ENCODE measurements at places on chromosomes 1 and 21.

GRCh38 chr1:201374364-201374763 lies 3.1 kb downstream of the TNNT2 start:
- DNase-seq: no peak

- DNase-seq: no peak
These were observed 24.9 kb downstream of the ZC3H11B start for GRCh38 chr1:219587801-219588561.

DNA sequence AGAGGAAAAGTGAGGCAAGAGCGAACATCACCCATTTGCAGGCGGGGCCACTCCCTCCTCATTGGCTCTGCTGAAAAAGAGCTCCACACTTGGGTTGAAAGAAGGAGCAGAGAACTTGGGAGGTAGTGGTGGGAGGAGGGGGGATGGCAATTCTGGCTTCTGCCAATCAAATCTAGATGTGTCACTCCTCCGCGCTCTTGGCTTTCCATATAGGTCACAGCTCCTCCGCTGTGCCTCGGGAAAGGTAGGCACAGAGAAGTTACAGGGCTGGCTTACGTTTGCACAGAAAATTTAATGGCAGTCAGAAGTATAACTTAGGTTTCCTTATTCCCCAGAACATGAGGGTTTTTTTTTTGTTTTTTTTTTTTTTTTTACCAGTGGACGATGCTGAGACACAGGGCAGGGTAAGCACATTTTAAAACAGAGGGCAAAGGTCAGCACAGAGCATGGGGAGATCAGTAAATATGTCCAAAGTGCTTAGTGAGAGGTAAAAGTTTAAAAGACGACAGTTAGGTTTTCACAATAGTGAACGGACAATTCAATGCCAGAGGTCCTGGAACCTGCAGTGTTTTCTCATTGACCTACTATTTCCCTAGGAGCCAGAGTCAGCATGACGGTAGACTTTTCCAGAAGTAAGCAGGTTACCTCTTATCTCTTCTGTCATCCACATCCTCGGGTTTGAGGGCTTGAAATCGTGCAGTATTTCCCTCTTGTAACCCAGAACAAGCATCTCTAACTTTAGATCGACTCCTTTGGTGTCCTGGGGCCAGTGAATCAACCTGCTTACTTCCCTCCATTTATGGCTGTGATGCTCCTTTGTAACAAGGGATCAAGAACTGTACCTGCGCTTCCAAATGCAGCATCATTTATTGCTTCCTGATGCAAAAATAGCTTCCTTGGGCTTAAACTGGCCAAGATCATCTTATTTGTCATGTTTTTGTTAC lies 258.9 kb upstream of the PROX1 start:
- no peak for DNase-seq

- DNase-seq: no peak
These were observed 44.8 kb upstream of the KDM4A start for GRCh38 chr1:43605157-43605556.

GRCh38 chr21:43608225-43608624 lies 51.1 kb downstream of the HSF2BP start:
- DNase-seq: no peak

- no peak for DNase-seq
These were observed 28.3 kb downstream of the SCP2 start for GRCh38 chr1:52955129-52955970.

DNA sequence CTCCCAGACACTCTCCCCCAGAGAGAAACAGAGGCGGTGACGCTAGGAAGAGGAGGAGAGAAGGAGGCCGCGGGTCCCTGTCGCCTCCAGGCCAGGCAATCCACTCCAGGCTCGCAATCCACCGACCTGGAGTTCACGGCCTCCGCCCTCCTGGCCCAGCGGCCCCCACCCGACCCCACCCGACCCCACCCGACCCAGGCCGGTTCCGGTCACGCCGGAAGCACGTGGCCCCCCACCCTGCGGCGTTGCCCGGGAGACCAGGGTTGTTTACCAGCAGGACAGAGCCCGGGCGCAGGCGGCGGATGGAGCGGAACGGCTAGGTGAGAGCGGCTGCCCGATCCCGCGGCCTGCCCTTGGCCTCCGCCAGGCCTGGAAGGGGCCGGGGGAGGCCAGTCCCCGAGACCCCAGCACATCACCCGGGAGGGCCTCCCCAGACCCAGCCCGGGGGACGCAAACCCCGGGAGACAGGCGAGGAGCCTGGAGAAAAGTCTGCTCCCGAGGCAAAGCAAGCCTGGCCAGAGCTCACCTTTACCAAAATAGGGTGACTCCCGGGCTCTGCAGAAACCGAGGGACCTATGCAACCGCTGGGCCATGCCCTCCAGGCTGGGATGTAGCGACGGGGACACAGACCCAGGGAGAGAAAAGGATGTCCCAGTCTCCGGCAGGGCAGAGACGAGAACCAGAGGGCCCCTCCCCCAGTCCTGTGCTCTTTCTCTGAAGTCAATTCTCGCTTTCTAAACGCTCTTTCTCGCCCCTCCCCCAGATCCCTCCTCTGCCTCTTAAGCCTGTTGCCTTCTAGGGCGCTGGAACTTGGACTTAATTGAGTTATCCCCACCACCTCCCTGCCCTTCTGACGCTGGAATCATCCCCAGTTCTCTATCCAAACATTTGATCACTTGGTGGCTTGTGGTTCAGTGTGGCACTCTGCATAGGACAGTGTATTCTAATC lies at the start of the genes PLA2G2C and UBXN10:
TSS of gene PLA2G2C (minus strand) at position 685 of the 949 bp plus-strand sequence. CDS start 9,155 bp downstream, outside the sequence.
TSS of gene UBXN10 (plus strand) at position 263 of the 949 bp plus-strand sequence. CDS start 4,466 bp downstream, outside the sequence.
- DNase-seq: no peak

DNA sequence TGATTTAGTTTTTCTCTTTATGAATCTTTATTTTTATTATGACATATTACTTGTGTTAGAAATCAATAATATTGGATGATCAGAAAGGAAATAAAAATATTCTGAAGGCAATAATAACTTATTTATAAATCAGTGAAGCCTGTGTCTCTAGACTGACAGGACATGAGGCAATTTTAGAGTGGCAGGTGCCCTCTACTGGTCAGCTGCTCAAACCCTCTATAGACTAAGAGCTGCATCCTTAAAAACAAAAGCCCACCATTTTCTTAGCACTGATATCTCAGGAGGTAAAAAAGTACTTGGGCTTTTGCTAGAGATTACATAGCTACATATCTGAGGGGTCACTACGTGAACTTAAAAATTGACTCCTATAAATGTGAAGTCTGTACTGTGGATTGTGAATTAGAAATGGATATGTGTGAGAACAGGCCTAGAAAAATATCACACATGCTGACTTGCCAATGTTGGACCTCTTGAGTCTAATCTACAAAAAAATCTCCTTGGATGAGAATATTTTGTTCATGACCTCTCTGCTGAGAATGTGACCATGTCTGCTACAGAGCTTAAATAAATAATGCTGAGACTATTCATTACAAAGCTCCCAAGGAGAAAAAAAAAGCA lies 597.9 kb upstream of the ADAMTS5 start:
- no peak for DNase-seq

DNA sequence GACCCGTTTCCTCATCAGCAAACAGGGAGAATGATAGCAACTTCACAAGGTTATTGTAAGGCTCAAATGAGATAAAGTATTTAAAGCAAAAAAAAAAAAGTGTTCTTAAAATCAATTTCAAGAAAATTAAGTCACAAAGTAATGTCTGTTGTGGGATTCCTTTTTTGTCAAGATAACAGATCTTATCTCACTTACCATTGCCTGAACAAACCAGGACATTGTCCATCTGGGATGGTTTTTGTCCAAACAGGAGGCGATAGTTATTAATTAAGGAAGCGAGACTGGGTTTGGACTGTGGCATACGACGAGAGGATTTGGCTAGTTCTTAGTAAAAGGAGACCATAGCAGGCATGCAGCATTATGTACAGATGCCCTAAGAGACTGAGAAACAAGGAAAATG lies 458.4 kb downstream of the SMYD3 start:
- DNase-seq: no peak

DNA sequence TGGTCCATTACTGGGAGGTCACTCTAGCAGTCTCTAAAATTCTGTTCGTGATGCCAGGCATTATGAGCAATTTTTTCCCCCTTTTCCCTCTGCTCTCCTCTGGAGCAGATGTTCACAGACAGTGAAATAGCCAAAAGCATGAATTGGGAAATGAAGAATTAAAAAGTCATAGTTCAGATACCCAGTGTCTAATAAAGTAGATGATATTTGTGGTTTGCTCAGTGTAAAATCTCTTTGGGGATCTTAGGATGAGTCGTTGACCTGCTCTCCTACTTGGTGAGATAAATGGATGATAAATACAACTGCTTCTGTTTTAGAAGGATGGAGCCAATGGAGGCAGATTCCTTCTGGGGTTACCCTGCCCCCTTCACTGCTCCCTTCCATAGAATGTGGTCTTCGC lies 56.3 kb downstream of the KIAA0040 start:
- DNase-seq: no peak

DNA sequence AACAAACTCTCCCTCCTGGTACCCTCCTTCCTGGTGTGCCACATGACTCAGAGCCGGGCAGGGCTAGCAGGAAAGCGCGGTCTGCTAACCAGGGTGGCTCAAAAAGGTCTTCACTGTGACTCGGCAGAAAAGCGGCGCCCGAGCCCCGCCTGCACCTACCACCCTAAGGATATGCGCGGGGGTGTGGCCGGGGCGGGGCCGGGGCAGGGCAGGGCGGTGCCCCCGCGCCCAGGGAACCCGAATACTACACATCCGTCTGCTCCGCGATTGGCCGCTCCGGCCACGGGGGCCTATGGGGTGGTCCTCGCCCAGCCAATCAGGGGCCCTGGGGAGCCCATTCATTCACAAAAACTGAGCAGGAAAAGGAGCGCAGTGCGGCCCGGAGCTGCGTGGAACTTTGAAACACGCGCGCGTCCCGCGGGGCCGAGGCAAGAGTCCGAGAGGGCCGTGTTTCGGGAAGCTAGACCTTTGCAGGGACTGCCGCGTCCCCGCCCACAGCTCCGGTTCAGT lies 1.7 kb downstream of the LRP8 start:
- peak; percentile 69 for DNase-seq

GRCh38 chr1:8914466-8914865 lies 31.2 kb upstream of the CA6 start:
- no peak for DNase-seq

DNA sequence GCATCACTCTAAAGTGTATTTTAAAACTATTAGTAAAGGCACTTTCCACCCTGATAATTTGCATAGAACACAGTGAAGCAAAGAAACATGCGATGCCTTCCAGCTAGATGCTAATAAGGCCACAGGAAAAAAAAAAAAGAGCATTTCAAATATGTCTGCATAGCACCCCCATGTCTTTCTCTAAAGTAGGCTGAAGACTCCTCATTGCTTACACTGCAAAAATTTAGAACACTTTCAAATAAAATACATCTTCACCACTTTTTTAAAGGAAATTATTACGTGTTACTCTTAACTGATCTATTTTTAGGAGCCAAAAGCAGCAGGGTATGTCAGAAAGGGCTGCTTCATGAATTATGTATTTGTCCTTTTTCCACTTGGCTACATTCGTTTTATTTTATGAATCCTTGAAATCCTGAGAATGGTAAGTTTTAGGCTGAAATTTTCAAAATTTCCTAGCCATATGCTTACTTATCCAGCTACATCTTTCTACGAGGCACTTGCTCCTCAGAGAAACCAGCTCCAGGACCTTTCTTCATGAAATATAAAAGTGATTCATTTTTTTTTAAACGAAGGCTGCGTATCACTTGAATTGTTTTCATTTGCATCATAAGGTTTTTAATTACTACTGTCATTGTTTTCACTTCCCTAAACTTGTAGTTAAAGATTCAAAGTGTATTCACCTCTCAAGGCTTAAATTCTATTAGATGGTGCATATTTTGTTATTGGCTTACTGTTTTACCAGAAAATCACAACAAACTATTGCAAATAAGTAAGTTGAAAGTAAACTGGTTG lies 513.0 kb downstream of the PTPRC start:
- DNase-seq: no peak

DNA sequence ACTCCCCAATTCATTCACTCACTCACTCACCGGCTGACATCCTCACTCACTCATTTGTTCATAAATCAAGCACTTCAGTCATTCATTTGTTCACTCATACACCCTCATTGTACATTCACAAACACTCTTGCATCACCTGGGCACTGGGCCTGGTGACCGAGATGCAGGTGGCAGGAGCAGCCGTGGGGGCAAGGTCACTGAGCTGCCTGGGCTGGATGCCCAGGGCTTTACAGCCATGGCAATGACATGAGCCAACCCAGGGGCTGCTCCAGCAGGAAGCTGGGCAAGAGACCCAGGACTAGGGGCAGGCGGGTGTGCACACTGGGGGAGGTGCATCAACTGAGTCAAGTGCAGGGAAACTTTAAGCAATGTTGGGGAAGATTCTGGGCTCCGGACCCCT lies 113.6 kb upstream of the IGSF21 start:
- DNase-seq: no peak

GRCh38 chr1:176201568-176201967 lies 5.5 kb downstream of the COP1 start:
- no peak for DNase-seq

- no peak for DNase-seq
These were observed 147.9 kb upstream of the RGS18 start for GRCh38 chr1:192010406-192010805.

DNA sequence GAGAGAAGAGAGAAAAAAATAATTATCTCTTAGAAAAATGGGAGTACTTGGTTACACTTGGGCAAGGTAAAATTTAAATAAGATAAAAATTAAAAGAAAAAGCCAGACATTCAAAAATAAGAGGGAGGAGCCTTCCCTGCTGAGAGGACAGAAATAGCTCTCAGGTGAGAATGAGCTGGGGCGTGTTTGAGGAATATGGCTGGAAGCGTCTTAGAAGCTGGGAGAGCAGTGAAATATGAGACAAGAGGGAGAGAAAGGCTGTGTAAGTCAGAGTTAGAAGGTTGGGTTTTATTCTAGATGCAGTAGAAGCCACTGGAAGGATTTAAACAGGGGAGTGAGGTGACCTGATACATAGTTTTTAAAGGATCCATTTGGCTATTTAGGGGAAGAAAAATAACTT lies 154.2 kb upstream of the L1TD1 start:
- no peak for DNase-seq

- DNase-seq: no peak
These were observed 3.4 kb upstream of the MYBPH start for GRCh38 chr1:203178821-203179666.

DNA sequence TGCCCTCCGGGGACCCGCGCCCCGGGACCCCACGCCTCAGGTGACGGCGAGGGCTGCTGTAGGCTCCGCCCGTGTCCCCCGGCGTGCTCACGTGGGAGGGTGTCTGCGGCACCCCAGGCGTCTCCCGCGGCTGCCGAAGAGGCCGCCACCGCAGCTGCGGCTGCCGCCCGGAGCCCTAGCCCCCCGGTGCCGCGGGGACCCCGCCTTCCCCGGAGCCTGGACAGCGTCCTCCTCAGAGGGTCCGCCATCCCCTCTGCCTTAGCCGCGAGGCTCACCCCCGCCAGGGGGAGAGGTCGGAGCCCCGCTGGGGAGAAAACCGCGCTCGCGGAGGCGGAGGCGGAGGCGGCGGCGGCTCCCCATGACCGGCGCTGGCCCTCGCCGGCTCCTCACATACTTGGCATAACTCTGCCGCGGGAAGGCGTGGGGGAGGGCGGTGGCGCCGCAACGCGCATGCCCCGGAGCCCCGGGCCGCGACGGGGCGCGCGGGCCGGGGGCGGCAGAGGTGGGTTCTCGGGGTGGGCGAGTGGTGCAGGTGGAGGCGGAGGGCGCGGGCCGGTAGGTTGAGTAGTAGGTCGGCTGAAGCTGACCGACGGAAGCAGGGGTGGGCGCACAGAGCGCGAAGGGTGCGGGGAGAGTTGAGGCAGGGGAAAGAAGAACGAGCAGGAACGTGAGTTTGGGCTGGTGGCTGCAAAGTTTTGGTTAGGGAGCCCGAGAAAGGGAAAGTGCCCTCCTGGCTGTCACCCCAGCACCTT lies 700 bp upstream of the SYDE2 start:
- no peak for DNase-seq
